ENCODE measurements at places on chromosomes 4 and X. TPM values are rescaled to one million over a fixed set of nuclear protein-coding genes. Genes with fewer than 3 reads are reported as not detected.

- no peak for DNase-seq
These were observed 6.2 kb upstream of the PUDP start for GRCh38 chrX:7154041-7154597.

DNA sequence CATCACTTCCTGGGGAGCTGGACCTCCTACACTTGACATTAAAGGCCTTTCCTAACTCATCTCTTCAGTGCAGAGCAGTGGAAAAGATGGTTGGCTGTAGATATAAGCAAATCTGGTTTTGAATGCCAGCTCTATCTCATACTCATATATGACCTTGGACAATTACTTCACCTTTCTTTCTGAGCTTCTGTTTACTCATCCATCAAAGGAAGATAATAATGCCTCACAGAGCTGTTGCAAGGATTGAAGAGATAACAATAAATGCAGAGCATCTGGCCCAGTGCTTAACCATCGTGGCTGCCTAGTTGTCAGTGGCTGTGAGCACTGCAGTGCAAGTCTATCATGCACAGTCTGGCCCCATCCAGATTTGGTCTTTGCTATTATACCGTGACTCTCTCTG, 148.1 kb upstream of the EOLA2 start:
- DNase-seq = no peak

DNA sequence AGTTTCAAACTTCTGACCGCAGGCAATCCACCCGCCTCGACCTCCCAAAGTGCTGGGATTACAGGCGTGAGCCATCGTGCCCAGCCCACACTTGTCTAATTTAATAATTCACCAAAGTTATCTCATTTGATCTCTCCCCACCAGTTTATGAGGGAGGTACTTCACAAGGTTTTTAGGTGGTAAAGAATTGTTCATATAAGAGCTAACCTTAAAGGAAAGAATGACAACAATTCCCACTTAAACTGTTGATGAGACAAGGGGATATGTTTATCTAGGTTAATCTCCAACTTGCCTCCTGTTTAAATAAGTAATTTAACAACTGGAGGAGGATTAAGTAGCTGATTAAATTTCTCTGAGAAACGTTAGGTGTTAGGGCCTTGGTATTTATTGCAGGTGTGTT, 117.6 kb upstream of the CBLL2 start:
- no peak for DNase-seq

GRCh38 chr4:88843067-88843685, 145.5 kb upstream of the NAP1L5 start:
- DNase-seq = no peak

GRCh38 chrX:2387614-2388239, 113.0 kb downstream of the DHRSX start:
- no peak for DNase-seq

DNA sequence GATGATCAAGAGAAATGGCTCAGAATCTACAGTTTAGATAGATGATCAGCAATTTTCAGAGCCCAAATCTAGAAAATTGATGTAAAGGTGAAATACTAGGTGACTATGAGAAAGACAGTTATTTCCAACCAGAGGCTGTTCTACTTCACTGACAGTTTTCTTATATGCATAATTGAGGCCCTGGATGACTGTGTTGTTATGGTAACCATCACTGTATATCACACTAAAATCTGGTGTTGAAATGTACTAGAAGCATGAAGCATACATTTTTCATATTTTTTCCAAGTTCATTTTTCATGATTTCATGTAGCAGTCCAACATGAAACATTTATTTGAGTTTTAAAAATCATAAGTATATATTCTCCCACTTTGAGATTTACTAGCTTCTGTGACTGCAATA, 87.4 kb downstream of the ATXN3L start:
- DNase-seq = no peak

GRCh38 chr4:105128208-105128607, 18.5 kb upstream of the TET2 start:
- DNase-seq = no peak

DNA sequence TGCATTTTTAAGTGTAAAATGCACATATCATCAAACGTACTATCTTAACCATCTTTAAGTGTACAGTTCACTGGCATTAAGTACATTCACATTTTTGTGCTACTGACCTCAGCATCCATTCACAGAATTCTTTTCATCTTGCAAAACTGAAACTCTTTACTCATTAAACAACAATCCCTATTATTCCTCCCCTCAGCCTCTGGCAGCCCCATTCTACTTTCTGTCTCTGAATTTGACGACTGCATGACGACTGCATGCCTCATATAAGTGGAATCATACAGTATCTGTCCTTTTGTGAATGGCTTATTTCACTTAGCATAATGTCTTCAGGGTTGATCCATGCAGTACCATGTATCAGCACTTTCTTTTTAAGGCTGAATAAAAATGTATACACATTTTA, 38.7 kb downstream of the CNKSR2 start:
- DNase-seq = no peak

DNA sequence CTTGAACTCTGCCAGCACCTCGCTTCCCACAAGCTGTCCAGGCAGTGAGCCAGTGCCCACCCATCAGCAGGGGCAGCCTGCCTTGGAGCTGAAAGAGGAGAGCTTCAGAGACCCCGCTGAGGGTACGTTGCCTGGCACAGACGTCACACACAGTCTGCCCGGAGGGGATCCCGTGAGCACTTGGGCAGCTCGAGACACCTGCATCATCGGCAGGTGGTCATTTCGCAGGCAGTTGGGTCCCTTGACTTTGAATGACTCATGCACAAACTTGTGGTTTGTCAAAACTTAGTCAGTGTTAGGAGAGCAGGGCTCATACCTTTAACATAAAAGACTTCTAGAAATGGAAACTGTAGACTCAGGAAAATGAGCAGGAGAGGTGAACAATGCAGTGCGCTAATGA, 9.9 kb downstream of the TACC3 start:
- no peak for DNase-seq

DNA sequence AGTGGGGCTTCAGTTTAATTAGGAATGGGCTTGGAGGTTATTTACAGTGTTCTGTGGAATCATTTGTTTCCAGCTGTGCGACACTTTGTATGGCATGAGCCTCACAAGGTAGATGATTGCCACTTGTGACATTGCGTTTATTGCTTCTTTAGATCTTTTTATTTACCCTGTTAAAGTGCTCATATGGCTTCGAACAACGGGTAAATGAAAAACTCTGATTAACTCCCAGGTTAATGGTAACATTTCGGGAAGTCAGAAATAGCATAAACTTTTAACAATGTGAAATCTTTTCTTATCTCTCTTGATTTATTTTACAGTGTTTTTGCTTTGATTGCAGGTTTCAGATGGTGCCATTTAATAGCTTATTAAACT, 494.3 kb downstream of the IDS start:
- no peak for DNase-seq

DNA sequence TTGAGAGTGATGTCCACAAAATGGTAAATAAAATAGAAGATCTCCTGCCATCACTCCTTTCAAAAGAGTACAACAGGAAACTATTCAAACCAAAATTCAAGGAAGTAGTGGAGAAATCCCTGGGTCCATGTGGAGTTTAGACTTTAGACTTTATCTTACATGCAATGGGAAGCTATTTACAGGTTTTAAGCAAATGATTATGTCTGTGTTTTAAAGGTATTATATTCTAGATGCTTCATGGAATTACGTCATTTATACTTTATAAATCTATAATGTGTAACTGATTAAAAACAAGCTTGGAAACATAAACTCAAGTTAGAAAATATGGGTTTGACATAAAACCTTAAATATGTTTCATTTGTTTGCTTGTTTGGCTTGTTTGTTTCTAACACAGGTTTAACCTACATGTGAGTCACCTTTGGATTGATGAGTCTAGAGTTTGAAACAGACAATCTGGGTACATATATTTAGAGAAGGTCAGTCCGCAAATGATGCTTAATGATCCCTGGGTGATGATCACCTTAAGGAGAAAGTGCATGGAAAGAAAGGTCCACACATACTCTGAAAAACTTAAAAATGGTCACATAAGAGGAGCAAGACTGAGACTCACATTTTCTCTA, 519.6 kb upstream of the AGA start:
- no peak for DNase-seq

- DNase-seq = no peak
These were observed 53.1 kb downstream of the MAP3K15 start for GRCh38 chrX:19462231-19462630.

DNA sequence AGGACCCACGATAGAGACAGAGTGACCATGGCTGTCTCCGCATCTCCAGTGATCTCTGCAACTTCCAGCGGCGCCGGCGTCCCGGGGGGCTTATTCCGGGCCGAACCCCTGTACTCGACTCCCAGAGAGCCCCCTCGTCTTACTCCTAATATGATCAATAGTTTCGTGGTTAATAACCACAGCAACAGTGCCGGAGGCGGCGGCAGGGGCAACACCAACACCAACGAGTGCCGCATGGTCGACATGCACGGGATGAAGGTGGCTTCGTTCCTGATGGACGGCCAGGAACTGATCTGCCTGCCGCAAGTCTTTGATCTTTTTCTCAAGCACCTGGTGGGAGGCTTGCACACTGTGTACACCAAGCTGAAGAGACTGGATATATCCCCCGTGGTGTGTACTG, 343 bp downstream of the DACH2 start:
- no peak for DNase-seq

DNA sequence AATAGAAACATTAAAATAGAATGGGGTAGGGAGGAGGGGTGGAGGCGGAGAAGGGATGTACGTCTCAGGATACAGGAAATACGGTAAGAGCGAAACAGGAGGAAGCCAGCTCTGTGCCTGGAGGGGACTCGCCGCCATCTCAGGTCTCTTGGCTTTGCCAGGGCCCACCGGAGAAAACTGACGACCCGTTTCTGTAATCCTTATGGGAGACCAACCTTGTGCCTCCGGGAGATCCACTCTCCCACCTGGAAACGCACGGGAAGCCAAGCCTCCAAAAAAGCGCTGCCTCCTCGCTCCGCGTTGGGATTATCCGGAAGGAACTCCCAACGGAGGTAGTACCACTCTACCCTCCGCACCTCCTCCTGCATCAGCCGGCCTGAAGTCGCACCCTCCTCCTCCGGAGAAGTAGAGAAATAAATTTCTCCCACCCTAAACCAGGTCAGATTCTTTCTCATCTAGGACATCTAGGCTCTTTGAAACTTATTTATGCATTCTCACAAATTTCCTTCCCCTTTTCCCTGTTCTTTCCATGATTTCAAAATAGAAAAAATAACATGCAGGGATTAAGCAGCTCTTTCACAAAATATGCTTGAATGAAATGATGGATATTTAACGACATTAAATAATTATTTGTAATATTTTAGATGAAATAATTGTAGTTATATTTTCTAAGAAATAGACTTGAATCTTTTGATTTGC, at the start of gene NBDY:
NBDY (plus strand) TSS at position 92 of the 699 bp plus-strand sequence; CDS start at position 203, 111 bp downstream.
- peak; percentile 49 for DNase-seq

DNA sequence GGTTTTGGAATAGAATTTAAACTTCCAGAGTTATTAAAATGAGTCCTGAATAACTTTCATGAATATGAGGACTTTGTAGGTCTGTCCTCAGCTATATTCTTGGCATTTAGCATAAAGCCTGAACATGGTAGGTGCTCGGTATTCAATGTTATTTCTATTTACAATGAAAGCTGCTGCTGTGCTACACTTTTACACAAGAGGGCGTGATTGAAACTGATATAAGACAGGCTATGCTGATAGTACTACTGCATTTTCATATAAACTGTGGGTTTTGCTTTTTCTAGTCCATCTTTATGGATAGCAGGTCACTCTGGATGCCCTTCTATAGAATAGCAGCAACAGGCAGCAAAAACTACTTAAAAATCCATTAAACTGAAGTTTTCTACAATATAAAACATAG, 12.3 kb upstream of the GNPDA2 start:
- DNase-seq = no peak

GRCh38 chr4:173958445-173958844, 325.0 kb downstream of the FBXO8 start:
- no peak for DNase-seq

- DNase-seq = no peak
These were observed 291.0 kb downstream of the LDB2 start for GRCh38 chr4:16607241-16608066.

- no peak for DNase-seq
These were observed 256.7 kb downstream of the SPOCK3 start for GRCh38 chr4:166977596-166977995.

GRCh38 chr4:76589402-76589801, 154.4 kb downstream of the SHROOM3 start:
- DNase-seq = no peak

DNA sequence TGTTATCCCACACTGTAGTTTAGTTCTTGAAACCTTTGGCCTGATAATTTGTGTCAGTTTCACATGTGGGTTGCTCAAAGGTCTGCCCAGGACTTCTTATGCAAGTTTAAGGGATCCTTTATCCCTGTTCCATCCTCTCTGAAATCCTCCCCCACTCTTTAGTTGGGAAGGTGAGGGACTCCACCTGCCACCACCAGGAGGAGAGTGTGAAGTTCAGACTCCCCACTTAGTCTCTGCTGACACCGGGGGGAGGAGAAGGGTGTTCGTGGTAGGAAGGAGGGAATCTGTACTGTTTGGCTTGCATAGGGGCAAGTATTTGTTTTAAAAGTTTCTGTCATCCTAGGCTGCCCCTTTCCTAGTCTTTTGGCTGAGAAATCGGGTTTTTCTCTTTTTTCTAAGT, 211.8 kb downstream of the PPP4R3C start:
- DNase-seq = no peak

DNA sequence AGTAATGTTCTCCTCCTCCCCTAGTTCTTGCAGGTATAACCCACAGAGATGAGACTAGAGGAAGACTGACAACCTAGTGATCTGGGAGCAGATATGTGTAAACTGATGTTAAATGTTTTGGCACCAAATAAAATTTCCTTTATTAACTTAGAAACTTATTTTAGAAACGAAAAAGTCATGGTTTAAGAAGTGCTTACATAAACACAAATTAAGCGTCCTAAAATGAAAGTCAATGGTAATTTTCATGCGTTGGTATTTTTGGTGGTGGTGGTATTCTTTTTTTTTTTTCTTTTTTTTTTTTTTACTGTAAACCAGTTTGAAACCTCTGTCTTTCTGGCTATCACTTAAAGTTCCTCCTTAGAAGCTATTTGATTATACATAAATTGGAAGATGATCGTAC, 1438.1 kb upstream of the TENM3 start:
- DNase-seq = no peak

RAB39B gene
- 21.7 TPM for total RNA-seq

SYTL4 gene
- total RNA-seq = 9.0 TPM

ARR3 gene
- not detected for total RNA-seq

CFAP47 gene
- 10.9 TPM for total RNA-seq

SLC10A3 gene
- 13.9 TPM for total RNA-seq

PABPC4L gene
- 5.0 TPM for total RNA-seq
